ENCODE measurements at places on chromosomes 3 and 15.

GRCh38 chr3:32432045-32432710 is 40.5 kb downstream of the CMTM7 start:
- DNase-seq: no peak

DNA sequence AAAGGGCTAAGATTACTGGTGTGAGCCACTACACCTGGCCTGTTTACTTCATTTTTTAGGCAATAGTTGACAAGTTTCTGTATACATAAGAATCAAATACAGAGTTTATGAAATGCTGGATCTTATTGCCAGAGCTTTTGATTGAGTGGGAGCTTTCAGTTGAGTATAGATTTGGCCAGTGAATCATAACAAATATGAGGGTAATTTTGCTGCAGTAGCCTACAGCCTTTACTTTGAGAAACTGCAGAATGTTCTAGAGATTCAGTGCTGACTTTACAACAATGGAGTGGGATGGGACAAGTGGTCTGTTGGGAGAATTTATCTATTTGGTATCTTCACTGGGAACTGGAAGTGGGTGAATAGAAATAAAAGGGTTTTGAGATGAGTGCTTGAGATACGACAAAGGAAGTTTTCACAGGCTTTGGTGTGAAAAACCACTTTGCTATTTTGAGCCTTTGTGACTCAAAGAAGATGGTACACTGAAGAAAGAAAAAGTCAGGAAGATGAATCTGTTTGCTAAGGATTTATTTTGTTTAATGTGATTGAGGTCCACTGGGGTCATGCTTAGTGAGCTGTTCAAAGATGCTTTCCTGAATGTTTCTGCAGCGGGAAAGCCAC is 227.8 kb downstream of the UBE2E2 start:
- no peak for DNase-seq

DNA sequence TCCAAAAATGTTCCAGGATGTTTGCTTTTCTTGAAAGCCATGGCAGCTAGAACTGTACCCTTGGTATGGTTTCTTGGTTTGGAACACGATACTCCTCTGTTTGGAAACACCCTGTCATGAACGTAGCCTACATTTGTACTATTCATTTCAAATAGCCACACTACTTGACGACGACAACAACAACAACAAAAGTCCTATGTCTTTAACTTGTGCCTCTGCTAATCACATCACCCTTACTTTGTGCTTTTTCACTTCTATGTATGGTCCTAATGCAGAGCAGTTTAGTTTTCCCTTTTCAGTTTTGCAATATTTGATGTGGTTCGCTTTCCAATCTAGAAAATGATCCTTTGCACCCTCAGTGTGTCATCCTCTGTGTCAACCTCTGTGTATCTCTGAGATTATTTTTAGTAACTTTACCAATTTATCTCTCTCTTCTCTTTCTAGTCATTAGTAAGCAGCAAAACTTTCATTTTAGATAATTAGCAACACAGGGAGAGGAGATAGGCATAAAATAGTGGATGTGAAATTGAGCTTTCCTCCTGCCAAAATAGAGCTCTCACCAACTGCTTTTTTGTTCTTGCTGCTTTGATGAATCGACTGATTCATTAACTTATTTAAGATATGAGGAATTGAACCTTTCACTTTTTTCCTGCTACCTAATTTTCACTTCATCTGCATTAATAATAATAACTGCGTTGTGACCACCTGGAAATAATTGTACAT is 44.1 kb upstream of the TP63 start:
- DNase-seq: no peak

- DNase-seq: peak; percentile 22
Measured at GRCh38 chr3:160780245-160780644, 24.2 kb downstream of the PPM1L start.

DNA sequence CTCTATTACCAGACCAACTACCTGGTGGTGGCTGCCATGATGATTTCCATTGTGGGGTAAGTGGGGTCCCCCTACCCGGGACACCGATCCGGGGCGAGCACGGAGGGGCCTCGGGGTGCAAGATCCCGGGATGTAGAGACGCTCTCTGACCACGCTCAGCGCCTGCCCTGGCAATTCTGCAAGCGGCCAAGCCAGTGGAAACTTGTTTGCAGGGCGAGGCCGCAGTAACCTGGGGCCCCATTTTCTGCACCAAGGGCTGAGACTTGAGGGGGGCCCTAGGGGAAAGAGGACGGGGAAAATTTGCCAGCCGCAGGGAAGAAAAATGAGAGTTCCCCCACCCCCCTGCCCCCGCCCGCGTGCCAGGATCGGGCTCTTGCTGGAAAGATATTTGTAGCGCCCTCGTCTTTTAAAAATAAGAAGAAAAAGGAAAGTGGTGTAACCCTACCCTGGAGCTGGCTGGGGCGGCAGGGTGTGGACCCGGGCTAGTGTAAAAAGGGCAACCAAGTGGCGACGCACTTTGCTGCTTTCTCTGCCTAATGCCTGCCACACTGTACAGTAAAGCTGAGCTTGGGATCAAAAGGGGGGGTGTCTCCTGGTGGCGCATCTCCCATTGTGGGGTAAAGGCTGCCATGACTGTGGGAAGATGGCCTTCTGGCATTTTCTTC is 563 bp downstream of the ARL6IP5 start:
- peak; percentile 21 for DNase-seq

Measured in NCI-H524 (cell line).